ENCODE measurements at places on chromosomes 5 and 9. TPM values are rescaled to one million over a fixed set of nuclear protein-coding genes. Genes with fewer than 3 reads are reported as not detected.

The CMYA5 gene
- 0.40 TPM for total RNA-seq

The CDKN2A gene
- total RNA-seq = 32.9 TPM

DNA sequence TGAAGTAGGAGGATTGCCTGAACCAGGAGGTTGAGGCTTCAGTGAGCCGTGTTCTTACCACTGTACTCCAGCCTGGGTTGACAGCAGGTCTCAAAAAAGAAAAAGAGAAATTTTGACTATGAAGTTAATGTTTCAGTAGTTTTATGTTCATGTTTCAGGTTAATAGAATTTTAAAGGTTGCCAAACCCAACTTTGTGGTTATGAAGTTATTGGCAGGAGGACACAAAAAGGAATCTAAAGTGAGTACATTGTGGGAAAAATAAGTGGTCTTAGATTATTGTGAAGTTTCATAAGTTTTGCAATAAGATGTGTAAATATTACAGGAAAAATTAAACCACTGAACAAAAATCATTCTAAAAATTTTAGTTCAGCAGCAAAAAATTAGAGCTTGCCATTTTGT lies 78.6 kb downstream of the GOLM1 start:
- no peak for DNase-seq

DNA sequence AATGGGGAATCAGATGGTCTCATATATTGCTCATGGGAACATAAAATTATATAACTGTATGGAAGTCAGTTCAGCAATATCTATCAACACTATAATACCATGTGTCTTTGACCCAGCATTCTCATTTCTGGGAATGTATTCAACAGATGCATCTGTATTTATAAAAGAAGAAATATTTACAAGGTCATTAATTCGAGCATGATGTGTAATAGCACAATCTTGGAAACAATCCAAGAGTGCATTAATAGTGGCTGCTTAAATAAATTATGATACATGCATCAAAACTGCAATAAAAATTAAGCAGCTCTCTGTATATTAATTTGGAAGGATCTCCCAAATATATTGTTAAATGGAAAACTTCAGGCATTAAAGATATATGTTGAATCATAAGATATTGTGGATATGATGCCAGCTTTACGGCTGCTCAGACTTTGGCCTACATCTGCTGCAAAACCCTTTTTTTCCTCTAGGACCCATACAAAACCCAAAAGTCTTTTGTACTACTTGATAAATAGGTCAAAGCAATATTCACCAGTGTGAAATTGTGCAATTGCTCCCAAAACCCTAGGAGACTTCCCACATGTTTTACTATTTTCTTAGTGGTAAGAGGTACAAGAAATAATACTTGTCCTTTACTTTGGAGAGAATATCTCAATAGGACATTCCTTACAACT lies 45.3 kb upstream of the ISOC1 start:
- DNase-seq = no peak

GRCh38 chr5:136399527-136399926 lies 34.2 kb upstream of the TRPC7 start:
- no peak for DNase-seq
